ENCODE measurements at places on chromosomes 5 and 9.

DNA sequence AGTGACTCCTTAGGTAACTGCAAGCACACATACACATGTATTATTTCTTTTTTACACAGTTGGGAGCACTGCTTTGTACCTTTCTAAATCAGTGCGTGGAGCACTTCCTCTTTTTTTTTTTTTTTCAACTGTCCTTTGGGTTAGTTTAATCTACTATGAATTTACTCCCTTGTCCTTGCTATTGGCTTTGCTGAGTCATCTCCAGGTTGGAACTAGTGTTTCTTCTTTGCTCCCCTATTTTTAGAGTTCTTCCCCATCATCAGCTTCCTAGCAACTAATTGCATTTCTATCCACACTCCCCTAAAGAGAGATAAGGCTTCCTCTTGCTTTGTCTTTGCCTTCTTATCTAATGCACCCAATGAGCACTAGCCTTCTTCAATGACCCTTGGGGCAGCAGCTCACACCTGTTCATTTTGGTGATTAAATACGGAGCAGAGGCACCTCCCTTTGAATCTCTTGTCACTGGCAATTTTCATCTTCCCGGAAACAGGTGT, 24.3 kb downstream of the S100Z start:
- DNase-seq: no peak

DNA sequence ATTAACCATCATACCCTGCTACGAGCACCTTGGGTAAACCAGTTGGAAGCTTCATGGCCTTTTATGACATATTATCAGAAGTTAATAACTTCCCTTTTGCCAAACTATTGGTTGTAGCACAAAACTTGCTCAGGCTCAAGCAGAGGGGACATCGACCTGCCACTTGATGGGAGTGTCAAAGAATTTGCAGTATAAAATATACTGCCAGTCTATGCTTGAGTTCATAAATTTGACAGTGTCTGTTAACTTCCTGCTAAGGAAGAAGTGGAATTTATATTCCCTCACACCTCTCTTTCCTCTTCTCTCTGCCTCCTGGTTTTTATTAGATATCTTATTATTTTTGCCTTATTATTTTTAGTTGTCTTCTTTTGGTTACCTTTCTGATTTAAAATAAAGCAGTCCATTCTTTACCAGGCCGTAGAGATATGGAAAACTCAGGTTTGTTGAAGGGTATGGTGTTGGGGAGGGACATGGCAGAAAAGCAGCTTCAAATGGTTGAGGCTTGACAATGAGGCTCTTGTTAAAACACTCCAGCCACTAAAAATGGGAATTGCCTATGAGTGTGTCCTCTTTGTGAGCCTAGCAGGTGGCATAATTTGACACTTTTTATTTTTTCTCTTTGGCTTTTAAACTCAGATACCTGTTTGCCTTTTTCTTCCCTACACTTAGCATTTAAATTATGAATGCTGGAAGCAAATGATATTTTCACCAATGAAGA, 298.0 kb downstream of the DOCK8 start:
- no peak for DNase-seq

GRCh38 chr9:137054932-137055384, 1.1 kb upstream of the ENTPD2 start:
- DNase-seq: no peak

GRCh38 chr5:157309796-157310195, 43.9 kb downstream of the CYFIP2 start:
- no peak for DNase-seq
